EL (cell line): ENCODE measurements at places on chromosomes 16 and 17.
A peak's percentile ranks its signal among the peaks of the same experiment; 100 is the strongest.

- peak; percentile 33 for DNase-seq
Observed at GRCh38 chr17:45857977-45858708, 13.5 kb downstream of the SPPL2C start.

- DNase-seq, result no peak
Observed at GRCh38 chr17:54324813-54325212, 502.1 kb downstream of the KIF2B start.

DNA sequence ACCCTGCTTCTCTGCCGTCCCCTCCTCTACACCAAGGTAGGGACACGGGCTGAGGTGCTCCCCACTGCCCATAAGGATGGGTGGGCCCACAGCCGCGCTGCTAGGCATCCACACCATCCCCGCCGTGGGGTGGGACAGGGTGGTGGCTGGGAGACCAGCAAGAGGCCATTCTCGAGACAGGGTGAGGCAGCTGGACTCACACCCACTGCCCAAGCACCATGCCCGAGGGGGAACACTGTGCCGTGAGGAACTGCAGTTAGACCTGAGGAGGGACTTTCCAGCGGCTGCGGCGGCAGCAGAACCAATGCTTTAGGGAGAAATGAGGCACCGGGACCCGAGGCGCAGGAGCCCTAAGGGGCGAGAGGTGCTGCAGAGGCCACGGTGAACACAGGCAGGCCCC, 13.3 kb downstream of the PKD1 start:
- DNase-seq, result no peak

DNA sequence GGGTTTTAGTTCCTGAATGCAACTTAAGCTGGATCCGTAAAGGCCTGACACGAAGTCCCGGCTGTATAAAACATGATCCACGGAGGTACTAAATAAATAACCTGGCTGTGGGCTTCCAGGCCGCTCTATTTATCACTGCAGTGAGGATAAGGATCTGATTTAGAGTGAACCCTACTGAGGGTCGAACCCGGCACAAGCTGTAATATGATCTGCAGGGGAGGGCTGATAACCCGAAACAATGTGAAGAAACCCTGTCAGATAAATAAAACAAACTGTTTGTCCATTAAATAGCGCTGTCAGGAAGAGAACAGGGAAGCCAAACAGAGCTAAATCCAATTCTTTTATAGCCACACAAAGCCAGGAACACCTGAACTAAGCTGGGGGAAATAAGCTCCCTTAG, 375.6 kb upstream of the SALL1 start:
- no peak for DNase-seq

DNA sequence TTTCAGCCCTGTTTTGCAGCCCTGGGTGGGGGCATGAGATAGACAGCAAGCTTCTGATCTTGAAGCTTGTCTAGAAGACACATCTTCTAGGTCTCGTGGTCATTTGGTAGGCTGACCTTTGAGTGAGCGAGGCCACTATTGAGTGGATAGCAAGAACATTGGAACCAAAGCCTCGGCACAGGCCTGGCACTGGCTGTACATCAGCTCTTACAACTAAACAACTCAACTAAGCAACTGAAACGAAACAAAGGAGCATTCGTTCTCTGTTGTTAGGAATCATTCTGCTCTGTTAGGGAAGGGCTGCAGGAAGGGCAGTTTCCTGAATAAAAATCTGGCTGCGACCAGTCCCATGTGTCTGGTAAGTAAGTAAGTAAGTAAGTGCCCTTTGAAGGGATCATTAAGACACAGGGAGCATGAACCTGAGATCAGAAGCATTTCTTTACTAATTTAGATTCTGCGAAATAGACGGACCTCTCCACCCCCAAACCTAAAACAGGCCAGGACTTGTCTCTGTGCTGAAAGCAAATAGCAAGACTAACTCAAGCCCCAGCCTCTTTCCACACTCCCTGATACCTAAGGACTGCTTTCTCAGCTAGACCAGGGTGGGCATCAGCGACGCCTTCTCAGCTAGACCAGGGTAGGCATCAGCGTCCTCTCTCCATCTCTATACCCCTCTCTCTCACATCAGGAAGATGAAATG, 22.7 kb downstream of the CYB561 start:
- DNase-seq, result no peak

- DNase-seq, result no peak
Observed at GRCh38 chr17:72714357-72714966, 378.0 kb downstream of the SLC39A11 start.

- DNase-seq, result no peak
Observed at GRCh38 chr17:12982224-12982623, 35.6 kb downstream of the ELAC2 start.

DNA sequence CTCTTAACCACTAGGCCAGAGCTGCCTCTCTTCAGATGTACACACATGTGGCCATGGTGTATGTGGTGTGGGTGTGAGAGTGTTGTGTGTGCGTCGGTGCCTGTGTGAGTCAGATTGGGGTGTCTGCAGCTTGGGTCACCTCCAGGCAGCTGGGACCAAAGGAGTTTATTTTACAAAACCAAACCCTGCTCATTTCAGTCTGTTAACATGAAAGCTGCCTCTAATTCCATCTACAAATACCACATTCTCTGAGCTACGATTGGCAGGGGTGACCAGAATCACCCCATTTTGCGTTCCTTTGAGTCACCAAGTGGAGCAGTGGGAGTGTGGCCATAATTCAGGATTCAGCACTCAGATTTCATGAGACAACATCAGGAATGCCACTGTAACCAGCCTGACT, 105.3 kb downstream of the IRX5 start:
- no peak for DNase-seq

DNA sequence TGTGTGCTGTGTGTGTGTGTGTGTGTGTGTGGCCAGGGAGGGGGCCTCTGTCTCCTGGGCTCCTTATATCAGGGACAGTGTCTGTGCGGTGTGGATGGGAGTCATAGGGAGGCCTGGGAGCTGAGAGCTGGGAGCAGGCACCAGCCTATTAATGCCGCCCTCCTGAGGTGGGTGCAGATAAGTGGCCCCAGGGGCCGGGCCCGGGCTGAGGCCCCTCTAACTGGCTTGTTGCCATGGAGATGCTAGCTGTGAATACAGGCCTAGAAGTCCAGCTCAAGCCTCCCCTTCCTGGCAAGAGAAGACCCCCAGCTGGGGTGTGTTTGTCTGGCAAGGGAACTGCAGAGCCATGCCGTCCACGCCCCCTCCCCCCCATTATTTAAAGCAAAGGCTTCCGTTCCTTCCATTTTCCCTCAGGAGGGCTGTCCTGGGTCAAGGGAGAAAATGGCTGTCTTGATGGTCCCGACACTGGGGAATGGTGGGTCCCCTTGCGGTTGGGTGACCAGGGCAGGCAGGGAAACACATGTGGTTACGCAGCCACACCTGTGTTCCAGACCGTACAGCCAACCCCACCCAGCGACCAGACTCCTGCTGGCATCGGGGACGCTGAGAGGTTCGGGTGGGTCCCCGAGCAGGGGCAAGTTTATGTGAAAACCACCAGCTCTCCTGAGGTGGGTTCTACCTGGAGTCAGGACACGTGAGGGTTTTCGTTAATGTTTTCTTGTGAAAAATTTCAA, 141.1 kb downstream of the MRM1 start:
- DNase-seq, result no peak

- no peak for DNase-seq
Observed at GRCh38 chr16:24123275-24123674, 132.9 kb upstream of the CACNG3 start.

DNA sequence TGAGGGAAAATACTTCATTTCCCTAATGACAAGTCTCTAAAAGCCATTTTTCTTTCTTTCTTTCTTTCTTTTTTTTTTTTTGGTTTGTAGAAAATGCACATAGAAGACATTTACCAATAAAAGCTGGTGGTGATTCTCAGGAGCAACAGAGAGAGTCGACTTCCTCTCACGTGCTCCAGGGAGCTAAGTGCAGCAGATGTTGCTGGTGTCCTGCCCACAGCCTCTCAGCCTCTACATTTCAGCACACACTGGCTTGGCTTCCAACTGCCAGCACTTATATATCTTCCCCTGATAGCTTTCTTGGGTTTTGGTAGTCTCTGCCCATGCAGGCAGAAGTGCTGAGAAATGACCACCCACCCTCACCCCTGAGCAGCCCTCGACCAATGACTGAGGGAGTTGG, 58.4 kb upstream of the MARCHF10 start:
- no peak for DNase-seq

DNA sequence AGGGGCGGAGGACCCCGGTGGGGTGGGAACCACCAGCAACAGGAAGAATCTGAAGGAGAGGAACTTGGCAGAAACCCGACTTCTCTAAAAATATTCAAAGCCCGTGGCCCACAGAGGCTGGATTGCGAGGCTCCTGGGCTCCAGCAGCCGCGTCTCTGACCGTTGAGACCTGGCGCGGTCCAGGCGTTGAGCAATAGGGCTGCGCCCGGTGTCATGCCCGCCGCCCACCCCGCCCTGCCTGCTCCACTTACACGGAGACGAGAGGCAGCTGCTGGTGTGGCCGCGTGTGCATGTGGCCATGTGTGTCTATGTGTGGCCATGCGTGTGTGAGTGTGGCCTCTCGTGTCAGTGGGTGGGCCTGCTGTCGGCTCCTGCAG, 83.6 kb downstream of the IRF8 start:
- DNase-seq, result no peak

DNA sequence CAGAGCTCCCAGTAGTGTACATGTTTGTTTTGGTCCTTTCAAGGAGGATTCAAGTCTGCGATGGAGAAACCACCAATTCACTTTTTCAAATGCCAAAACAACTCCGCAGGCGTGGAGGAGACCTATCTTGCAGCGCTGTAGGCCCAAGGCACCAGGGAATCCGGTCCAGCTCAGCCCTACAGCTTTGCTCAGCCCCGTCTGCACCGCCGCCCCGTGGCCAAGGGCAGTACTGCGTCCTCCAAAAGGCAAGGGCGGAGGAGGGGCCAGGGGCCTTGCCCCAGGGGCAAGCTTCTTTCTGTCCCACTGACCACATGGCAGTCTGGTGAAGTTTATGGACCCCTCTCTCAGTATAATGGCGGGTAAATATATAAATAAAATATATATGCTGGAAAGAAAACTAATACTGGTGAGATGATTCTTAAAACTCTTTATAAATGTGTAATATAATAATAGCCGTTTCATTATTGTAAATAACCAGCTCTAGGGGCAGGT, 709 bp upstream of the CD300LG start:
- peak; percentile 68 for DNase-seq

- DNase-seq, result peak; percentile 50
Observed at GRCh38 chr17:48261297-48261880, 153.8 kb downstream of the SNX11 start.

- DNase-seq, result peak; percentile 58
Observed at GRCh38 chr16:69595127-69596036, 29.6 kb downstream of the NFAT5 start.

- DNase-seq, result no peak
Observed at GRCh38 chr17:66679631-66680517, 155.0 kb upstream of the CACNG5 start.

- DNase-seq, result no peak
Observed at GRCh38 chr17:58564971-58565370, 50.5 kb upstream of the MTMR4 start.

DNA sequence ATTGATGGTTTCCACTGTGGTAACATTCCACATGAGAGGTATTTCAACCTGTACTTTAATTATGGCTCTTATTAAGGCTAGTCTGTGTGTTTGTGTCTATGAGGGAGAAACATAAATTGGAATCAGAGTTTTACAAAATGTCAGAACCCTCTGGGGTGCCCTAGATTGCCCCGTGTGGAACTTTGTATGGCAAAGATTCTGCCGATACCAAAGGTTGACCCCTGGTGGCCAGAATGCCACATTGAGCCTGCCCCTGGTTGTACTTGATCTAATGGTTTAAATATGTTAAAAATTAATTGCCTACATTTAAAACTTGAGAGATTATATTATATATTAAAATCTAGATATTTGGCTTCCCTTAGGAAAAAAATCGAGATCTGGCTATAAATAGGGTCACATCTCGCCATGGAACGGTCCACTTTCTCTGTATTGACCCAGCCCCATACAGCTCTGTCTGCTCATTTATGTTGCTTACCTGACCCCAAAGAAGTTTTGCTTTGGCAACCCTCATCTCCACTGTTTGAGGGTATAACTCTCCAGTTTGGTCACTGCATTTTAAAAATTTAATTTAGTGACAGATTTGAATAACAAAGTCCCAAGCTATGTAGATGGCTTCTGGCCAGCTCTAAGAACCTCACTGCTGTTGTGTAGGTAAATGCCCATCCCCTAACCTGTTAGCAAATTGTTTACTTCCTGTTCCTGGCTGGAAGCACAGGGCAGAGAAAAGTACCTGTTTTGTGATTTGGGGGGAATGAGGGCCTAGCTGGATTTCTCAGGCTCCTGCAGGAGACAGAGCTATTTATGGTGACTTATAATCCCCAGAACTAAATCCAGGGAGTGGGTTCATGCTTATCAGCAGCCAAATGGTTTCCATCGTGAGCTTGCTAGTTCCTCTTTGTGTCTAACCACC, 95.0 kb downstream of the PLCG2 start:
- peak; percentile 45 for DNase-seq

DNA sequence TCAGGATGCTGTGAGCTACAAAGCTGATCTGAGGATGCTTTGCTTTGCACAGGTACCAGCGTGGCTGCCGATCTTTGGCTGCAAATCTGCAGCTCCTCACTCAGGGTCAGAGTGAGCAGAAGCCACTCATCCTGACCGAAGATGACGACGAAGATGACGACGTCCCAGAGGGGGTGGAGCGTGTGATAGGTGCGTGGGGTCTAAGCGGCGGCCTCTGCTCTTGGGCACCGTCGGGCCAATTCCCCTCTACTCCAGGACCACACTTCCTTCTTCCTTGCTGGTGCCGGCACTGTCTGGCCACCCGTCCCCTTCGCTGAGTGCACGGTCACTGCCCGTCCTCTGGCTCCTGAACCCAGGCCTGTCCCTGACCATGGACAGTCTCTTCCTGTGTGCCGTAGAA, 34.0 kb downstream of the ZNF750 start:
- DNase-seq, result no peak

DNA sequence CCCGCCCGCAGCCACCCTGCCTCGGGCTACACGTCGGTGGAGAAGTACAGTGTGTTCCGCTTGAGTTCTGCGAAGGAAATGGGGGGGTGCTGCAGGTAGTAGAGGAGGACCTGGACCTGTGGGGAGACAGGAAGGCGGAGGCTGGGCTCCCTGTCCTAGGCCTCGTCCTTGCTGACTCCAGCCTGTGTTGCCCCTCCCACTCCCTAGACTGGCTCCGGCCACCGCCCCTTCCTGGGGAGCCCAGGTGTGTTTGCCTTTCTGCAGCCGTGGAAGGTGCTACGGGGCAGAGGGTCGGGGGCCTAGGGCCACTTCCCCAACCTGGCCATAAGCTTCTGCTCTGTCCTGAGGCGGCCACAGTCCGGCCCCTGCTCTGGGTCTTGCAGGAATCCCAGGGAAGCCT, 9.1 kb downstream of the TIMM22 start:
- no peak for DNase-seq

GRCh38 chr16:57585051-57585687, 42.7 kb downstream of the ADGRG5 start:
- DNase-seq, result no peak

DNA sequence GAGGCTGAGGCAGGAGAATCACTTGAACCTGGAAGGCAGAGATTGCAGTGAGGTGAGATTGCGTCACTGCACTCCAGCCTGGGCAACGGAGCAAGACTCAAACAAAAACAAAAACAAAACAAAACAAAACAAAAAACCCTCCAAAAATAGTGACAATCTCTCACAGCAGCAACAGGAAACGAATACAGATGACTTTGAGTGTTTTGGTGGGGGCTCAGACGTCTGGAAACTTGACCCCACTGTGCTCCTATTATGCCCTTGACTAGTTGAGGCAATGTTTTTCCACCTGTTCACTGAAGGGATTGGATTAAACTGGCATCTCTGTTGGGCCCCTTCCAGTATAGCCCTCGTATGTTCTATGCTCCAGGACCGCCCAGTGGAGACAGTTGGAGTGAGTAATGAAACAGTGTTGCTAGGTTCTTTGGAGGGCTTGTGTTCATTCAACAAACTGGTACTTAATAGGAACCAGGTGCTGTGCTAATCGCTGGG, 167.0 kb downstream of the UTP18 start:
- DNase-seq, result no peak
